ENCODE measurements at places on chromosomes 6 and 20.

GRCh38 chr20:2084703-2085102, 16.9 kb upstream of the STK35 start:
- DNase-seq: no peak

DNA sequence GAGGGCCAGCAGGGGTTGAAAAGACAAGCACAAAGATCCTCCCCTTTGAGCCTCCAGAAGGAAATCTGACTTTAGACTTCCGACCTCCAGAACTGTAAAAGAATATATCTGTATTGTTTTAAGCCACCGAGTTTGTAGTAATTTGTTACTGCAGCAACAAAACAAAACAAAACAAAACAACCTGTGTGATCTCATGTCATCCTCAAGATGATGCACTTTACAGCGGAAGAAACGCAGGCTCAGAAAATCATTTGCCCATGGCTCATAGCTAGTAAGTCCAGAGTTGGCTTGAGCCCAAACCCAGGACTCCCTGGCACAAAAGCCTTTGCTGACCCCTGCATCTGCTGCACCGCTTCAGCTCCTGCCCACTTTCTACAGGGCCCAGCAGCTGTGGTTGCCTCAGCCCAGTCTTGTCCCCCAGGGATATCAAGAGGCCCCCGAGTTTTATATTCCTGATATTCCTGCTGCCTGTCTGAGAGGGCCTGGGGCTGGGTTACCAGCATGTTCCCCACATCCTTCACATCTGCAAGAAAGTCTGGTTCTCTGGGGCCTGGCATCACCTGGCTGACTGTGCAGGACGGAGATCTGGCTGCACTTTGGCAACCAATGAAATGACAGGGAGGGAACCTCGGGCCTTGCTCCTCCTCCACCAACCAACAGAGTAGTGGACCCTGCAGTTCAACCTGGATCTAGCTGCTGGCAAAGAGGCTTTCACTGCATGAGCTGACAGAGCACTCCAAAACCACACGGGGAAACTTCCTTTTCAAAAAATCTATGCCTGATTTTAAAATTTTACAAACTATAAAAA, 56.9 kb downstream of the JPH2 start:
- no peak for DNase-seq

GRCh38 chr20:25281541-25281991, 33.7 kb downstream of the PYGB start:
- no peak for DNase-seq

GRCh38 chr6:145670311-145670710, 65.0 kb downstream of the EPM2A start:
- no peak for DNase-seq

GRCh38 chr6:14865531-14866100, 380.3 kb upstream of the JARID2 start:
- DNase-seq: no peak

- no peak for DNase-seq
Observed at GRCh38 chr6:4157506-4157905, 22.1 kb upstream of the ECI2 start.

DNA sequence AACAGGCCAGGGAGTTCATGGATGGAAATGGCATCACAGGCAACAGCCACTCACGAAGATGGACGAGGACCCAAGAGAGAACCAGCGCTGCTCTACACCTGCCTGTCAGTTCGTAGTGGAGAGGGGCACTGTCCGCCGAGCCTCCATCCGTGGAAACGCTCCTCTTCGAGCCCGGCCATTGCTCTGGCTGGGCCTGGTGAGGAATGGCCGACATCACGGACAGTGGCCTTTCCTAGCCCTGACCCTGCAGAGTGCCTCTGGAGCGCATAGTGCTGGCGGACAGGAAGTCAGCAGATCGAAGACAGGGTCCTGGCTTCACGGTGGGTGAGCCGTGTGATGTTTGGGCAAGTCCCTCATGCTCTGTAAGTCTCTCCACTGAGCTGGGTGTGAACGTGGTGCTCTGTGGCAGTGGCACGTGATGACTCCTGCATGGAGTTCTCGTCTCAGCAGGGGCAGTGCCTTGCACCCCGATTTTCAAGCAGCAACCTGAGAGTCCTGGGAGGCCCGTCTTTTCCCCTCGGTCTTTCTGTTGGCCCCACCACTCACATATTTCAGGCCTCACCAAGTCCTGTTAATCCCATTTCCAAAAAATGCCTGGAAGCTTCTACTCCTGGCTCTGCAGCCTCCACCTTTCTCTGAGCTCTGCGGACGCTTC, 214.4 kb downstream of the ERMARD start:
- no peak for DNase-seq

- DNase-seq: no peak
Observed at GRCh38 chr20:59819496-59820203, 113.8 kb downstream of the SYCP2 start.

GRCh38 chr20:43161716-43162115, 28.0 kb downstream of the PTPRT start:
- DNase-seq: no peak

DNA sequence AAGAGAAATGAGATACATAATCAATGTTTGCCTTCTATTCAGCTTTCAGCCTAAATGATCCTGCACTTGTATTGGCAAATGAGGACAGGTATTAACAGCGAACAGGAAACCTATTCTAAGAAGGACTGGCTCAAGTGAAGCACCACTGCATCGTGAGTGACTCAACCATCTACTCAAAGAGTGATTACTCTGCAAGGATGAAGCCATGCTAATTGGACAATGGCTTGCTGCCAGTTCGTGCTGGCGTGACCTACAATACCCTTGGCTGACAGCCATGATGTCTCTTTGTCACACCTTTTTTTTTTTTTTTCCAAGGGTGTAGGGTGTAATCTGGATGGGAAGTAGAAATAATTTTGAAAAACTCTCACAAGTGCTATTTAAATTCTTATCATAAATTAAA, 104.9 kb downstream of the GJA10 start:
- DNase-seq: peak; percentile 90

- DNase-seq: no peak
Observed at GRCh38 chr6:24078200-24078599, 47.8 kb upstream of the NRSN1 start.

DNA sequence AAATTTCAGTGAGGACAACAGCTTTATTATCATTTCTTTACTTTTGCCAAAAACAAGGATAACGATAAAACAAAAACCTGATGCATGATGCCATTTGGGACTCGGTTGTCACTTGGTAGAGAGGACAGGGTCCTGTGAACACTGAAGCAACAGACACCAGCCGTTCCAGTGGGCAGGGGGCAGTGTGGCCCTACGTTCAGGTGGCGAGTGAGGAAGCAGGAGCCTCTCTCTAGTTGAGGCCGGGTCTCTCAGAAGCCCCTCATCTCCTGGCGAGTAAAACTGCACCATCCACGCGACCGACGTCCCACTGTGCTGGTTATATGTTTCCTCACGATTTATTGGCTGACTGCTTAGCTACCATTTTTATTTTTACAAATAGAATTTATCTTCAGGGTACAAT, 231.6 kb downstream of the THBS2 start:
- DNase-seq: no peak

DNA sequence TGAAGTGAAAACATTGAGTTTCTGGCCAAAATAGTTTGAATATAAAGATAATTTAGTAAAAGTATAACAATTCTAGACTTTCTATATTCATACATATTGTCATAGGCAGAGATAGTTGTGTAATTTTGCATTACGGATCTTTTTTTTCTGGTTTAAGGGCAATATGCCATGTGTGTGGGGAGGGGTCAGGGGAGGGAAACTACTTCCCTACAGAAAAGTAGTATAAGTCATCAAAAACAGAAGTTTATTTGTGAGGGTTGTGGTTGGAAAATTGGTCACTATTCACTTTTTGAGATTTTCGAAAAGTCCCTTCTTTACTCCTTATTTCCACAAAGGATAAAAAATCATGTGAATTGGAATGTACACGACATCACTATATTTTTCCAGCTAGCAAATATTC, 288.2 kb upstream of the PREP start:
- DNase-seq: no peak

DNA sequence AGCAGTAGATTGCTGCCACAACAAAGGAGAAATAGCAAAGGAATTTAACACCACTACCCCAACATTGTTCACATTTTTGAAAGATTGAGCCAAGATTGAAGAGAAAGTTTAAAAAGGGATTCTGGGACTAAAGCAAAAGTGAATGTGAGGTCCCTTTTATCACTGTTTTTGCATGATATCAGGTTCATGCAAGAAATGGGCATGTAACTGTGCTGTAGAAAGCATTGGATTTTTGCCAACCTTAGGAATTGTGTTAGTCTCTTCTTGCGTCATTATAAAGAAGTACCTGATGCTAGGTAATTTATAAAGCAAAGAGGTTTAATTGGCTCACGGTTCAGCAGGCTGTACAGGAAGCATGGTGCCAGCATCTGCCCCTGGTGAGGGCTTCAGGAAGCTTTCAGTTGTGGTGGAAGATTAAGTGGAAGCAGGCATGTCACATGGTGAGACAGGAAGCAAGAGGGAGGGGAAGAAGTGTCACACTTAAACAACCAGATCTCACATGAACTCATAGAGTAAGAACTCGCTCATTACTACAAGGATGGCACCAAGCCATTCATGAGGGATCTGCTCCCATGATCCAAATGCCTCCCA, 4.6 kb upstream of the GJB7 start:
- no peak for DNase-seq

- DNase-seq: no peak
Observed at GRCh38 chr20:57087102-57087501, 179.3 kb downstream of the BMP7 start.

DNA sequence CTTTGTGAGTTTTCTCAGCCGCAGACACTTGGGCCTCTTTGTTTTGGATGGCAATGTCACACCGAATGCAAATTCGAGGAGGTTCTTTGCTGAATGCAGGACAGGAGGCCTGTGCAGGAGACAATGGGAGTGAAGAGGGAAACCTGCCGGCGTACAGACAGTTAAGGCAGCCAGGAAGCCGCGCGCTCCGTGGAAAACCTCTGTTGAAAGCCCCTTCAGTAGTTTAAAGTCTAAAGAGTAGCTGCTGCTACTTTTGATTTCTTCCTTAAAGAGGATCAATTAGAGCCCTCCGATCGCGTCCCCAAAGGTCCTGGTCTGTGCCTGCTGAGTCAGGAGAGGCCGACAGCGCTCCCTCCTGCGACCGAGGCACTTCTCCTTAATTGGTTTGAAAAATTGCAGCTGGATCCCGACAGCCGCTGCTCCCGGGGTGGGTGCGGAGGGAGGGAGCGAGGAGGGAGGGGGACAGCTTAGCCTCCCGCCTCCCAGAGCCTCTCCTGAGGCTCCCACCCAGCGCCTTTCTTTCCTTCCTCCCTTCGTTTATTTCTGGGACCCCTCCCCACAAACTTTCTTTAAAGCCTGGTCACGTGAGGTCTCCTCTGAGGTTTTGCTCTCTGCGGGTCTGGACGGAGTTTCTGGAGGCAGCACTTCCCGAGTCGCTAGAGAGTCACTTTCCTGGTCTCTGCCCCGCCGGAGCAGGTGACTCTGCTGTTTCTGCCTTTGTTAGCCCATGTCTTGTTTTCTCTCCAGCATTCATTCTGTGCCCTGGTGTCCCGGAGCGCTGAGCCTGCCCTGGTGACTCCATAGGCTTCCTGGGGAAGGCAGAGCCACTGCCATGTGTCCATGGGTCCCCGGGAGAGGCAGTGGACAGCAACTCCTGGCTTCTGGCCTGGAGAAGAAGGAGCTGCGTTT, 22.3 kb upstream of the RPP40 start:
- no peak for DNase-seq

DNA sequence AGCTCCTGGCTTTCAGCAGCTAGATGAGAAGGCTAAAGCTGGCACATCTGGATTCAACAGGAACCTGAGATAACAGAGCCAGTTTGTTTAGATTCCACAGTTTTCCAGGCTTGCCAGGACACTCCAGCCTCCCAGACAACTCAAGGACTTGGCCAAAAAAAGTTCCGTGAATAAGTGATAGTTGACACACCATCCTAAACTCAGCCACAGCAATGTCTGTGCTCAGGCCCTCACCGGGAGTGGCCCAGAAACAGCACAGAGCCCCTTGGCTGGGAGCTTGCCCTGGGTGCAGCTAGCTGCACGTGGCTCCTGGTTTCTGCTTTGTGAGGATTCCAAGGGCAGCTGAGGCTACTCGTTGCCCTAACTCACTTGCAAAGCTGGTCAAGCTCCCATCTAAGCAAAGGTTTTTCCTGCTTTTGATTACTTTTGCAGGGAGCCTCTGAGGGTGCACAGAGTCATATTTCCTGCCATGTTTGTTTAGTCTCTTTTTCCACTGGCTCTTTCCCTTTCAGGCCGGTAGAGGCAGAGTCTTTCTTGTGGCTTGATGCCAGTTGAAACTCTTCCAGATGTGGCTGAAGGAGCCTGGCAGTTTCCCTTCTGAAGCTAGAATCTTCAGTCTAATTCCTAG, 118.3 kb upstream of the ECI2 start:
- peak; percentile 65 for DNase-seq

DNA sequence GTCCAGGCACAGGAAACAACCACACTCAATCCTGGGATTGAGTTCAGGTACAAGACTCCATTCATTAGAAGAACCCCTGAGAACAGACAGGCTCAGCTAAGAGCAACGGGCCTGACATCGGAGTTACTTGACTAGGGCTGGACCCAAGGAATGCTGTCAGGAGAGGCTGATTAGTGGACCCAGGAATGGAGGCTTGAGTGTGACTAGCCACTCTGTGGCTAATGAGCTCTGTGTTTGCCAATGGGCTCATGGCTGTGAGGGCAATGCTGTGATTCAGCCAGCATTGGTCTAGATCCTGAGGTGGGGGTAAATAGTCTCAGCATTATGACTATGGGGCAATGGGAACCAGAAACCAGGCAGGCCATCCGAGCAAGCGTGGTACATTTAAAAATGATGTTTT, 71.8 kb downstream of the RIOK1 start:
- DNase-seq: no peak

DNA sequence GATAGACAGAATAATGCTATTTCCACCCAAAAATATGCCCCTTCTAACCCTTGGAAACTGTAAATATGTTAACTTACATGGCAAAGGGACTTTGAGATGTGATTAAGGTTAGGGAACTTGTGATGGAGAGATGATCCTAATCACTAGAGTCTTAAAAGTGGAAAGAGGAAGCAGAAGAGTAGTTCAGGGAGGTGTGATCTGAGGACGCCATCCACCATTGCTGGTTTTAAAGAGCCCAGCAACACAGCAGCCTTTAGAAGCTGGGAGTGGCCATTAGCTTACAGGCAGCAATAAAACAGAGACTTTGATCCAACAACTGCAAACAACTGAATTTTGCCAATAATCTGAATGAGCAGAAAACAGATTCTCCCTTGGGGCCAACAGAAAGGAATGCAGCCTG, 30.6 kb downstream of the ZNF311 start:
- DNase-seq: no peak

GRCh38 chr6:106783640-106784566, 154.5 kb downstream of the QRSL1 start:
- DNase-seq: peak; percentile 80

- no peak for DNase-seq
Observed at GRCh38 chr6:44104481-44105021, 22.7 kb downstream of the MRPL14 start.

- DNase-seq: no peak
Observed at GRCh38 chr6:20411544-20411943, 9.9 kb downstream of the E2F3 start.

All from RWPE1 (cell line).